ELF-1 (cell line): ENCODE measurements at places on chromosomes 2 and 18.
A peak's percentile ranks its signal among the peaks of the same experiment; 100 is the strongest.

DNA sequence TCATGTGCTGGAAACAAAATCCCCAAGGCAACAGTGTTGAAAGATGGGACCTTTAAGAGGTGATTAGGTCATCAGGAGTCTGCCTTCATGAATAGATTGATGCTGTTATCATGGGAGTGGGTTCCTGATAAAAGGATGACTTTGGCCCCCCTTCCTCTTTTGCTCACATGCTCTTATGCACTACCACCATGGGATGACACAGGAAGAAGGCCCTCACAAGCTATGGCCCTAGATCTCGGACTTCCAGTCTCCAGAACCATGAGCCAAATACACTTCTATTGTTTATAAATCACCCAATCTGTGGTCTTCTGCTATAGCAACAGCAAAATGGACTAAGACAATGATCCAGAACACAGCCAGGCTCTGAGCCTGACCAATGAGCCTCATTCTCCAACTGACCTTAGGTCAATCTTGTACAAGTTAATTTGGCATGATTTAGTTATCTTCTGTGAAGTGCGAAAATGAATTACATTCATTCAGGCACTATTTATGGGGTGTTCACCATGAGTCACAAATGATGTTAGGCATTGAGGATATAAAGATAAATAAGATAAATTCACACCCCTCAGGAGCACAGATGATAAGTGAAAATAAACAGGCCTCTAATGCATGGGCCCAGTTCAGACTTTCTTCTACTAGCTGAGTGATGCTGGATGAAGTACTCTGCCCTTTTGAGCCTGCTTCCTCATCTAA, 37.7 kb upstream of the NT5C1B start:
- no peak for DNase-seq

DNA sequence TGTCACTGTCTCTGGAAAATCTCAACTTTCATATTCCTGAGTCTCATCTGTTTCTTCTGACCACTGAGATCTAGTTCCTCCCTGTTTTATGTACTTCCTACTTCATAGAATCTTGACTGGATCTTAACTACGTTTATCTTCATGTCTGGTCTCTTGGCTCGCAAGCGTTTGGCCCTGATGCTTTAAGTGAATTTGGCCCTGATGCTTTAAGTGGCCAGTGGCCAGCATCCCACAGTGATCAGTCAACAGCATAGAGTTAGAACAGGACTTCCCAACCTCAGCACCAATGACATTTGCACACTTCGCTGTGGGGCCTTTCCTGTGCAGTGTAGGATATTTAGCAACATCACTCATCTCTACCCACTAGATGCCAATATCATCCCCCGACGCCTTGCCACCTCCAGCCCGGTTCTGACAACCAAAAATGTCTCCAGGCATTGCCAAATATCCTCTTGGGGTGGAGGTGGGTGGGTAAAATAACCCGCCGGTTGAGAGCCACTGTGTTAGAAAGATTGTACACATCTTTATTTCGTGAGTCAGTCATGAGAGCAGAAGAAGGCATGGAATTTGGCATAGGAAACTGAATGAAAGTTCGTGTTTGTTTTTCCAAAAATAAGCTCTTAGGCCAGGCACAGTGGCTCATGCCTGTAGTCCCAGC, 12.2 kb downstream of the TM4SF20 start:
- no peak for DNase-seq

DNA sequence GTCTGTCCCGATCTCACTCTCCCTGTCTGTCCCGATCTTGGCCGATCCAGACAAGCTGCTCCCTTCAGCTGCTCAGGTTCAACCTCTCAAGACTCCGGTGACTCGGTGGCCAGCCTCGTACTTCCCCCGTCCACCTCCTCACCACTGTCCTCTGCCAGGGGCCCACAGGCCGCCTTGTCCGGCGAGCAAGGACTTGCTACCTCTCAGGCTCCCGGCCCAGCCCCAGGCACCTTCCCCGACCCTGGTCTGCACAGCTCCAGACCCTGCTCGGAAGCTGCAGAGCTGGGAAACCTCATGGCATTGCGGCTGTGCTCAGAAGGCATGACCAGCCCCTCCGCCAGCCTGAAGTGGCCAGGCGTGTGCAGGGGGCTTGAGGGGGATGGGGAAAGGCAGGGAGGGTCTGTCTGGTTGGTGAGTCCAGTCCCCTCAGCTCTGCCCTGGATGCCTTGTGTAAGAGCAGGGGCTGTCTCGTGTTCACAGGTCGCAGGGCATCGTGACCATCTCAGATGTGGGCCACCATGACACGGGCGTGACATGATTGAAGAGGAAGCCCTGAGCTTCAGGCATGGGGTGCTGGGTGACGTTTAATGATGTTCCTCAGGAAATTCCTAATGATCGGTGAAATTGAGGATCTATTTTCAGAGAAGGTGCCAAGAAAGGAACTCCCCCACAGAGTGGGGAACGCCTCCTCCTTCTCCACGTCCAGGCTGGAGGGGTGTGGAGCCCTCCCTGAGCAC, 121.2 kb upstream of the CTDP1 start:
- no peak for DNase-seq

DNA sequence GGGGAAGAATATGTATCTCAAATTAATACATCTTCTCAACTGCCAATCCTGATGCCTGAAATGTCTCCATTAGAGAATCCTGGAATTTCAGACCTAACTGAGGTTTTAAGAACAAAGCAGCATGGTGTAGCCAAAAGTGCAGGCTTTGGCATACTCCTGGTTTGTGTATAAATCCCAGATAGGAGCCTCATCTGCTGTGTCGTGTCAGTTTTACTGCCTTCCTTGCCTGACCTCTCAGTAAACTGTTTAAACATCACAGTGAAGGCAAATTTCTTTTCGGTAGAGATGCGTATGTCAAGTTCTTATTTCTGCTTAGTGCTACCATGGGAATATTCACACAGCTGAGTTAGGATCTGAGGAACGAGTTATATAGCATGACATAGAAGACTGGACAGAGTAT, 7.3 kb downstream of the SCG2 start:
- no peak for DNase-seq

GRCh38 chr2:158997037-158997790, 28.8 kb downstream of the TANC1 start:
- no peak for DNase-seq

GRCh38 chr2:59047373-59047995, 806.4 kb upstream of the FANCL start:
- no peak for DNase-seq

GRCh38 chr18:48983793-48984437, 33.1 kb upstream of the SMAD7 start:
- no peak for DNase-seq

DNA sequence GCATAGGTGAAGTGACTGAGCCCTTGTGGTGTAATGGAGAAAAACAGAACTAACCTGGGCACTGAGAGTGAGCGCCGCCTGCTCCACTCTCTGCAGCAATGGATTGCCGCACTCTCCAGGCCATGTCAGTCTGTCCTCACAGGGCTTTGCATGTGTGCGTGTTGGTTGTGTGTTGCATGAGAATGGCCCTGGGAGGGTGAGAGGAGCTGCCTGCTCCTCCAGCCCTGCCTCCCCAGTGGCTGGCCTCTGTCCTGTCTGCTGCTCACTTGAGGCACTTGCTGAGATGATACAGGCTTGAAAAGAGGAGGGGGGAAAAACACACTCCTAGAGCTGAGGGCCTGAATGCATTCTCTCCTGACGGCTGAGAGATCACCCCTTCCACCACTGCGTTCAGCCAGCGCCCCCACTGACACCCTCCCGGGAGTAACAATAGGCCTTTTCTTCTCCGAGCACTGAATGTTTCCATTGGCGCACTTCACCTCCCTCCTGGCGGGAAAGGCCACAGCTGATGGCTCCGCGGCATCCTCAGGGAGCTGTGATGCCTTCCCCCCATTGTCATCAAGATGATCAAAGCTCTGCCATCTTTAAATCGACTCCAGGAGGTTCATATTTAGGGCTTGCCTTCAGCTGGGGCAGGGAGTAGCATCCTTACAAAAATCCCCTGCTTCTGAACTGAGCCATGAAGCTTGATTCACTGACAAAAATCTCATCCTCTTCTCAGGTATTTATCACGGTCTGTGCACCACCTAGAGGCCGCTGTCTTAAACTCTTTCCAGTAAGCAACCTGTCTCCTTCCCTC, 49.9 kb upstream of the DAPL1 start:
- DNase-seq: peak; percentile 70

DNA sequence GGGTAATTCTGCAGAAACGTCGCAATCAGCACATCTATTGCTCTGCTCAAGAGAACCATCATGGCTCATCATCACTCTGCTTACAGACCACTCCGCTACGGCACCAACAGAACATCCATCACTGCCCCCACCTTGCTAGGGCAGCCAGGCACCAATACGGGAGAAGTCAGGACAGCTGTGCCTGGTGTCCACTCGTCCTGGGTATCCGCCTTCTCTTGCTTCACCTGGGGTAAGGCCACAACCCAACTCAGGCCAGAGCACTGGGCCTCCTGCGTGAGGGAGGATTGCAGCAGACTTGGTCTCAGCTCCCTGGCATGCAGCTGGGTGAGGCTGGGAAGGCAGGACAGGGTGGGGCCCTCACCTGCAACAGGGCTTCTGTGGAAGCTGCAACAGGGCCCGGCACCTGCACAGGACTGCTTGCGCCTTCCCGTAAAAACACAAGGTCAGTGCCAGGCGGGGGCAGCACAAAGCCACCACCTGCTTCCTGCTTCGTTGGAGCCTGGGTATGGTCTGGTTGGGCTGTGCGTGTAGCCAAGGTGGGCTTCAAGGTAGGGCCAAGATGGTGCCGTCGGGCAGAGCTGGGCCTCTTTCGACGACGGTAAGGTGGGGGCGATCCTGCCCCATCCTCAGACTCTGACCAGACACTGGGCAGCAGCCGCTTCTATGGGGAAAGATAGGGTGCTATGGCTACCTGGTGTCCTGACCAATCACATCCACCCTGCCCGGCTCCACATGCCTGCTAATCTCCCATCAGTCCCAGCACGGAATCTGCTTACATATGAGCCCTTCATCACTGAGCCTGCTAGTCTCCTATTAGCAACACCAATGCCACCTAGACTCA, 7.1 kb upstream of the CFAP53 start:
- DNase-seq: no peak

DNA sequence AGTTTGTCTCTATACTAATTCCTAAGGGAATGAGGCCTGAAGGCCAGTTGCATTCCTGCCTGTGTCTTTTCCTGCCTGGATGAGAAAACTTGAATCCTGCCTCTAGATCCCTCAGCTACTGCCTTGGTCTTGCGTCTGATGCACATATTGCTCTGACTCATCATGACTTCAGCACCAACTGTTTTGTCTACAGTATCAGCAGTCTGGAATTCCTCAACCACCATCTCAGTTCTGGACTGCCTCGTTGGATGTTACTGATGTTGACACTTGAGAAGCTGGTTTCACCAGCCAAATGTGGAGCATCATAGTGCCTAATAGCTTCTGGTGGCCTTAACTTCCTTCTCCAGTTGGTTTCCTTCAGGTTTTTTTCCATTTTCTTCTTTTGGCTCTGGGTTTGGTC, 211.0 kb downstream of the CTNNA2 start:
- peak; percentile 36 for DNase-seq

- DNase-seq: no peak
Measured at GRCh38 chr18:70659036-70659925, 370.4 kb downstream of the SOCS6 start.

- no peak for DNase-seq
Measured at GRCh38 chr2:157107460-157107859, 150.0 kb upstream of the GALNT5 start.

GRCh38 chr2:11133238-11133935, 21.9 kb upstream of the SLC66A3 start:
- DNase-seq: peak; percentile 83

DNA sequence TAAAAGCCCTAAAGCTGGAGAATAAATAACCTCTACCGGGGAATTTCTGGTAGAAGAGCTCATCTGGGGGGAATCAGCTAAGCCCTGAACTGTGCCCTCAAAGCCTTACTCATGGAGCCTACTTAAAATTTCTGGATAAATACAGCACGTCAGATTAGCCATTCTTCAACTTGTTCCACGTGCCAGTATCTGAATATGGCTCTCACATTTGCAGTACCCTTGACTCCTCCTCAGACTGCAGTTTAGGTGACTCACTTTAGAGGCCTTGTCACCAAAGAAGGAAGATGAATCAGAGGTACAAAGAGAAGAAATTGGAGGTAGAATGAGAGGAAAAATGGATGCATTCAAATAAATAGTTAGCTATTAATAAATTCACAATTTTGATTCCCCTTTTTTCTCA, 34.6 kb upstream of the POTEC start:
- no peak for DNase-seq

- no peak for DNase-seq
Measured at GRCh38 chr2:95382192-95382591, 20.3 kb upstream of the FAHD2A start.

- no peak for DNase-seq
Measured at GRCh38 chr2:22282220-22282619, 1102.8 kb upstream of the KLHL29 start.

DNA sequence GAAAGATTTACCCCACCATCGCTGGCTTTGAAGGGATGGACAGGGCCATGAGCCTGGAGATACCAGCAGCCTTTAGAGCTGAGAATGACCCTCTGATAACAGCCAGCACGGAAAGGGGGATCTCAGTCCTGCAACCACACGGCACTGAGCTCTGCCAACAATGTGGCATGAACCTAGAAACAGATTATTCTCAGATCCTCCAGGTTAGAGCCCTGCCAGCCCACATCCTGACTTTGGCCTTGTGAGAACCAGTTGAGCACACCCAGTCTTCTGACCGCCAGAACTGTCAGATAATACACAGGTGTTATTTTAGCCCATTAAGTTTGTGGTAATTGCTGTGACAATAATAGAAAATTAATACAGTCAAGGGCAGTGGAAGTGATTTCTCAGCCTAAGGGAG, 9.4 kb upstream of the GNLY start:
- DNase-seq: no peak

- DNase-seq: no peak
Measured at GRCh38 chr18:26657631-26658581, 109.6 kb upstream of the KCTD1 start.

DNA sequence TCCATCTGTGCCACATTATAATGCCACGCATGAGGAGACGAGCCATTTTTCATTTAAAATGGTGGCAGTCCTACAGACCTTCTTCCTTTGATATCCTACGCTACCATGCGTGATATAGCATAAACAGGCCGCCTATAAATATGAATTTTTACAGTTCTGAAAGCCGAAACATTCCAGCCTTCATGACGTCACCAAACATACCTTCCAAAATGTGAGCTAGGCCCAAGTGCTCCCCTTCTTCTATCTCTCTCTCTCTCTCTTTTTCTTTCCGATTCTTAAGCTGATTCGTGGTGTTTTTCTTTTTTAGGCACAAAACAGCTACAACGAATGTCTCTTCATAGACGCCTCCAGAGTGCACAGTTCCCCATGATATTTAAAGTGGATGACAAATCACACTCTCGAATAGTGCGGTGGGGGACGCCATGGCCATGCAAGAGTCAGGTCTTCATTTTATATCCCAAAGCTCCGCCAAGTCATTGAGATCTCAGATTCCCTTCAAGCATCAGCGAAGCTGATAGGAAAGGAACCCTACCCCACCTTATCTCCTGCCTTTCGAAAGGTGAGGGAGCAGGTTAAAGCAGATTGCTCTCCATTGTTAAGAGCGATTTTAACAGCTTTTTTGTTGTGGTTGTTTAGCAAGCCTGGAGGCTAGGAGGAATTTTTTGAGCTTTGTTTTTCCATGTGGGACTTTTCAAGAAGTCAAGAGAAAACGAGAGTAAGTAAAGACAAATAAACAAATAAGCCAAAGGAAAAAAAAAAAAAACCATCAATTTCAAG, 436.3 kb downstream of the CMPK2 start:
- peak; percentile 68 for DNase-seq
